ENCODE measurements at places on chromosomes 2 and 18.

DNA sequence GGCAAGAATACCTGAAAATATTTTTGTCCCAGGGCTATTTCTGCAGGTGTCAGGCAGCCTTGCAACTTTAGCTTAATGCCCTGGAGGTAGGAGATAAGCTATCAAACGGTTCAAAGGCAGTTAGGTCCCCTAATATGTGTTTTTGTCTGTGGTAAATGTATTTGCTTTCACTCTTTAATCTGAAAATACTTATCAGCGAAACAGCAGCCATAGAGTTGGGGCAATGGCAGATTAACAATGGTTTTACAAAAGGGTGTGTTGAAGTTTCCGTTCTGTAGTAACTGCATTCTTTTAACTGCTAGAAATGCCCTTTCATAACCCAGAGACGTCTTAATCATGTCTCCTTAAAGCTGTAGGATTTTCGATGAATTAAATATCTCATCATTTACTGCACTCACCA, 265.0 kb upstream of the TRIB2 start:
- DNase-seq = no peak

GRCh38 chr2:230153390-230153976, 66.3 kb downstream of the SP110 start:
- DNase-seq = no peak

DNA sequence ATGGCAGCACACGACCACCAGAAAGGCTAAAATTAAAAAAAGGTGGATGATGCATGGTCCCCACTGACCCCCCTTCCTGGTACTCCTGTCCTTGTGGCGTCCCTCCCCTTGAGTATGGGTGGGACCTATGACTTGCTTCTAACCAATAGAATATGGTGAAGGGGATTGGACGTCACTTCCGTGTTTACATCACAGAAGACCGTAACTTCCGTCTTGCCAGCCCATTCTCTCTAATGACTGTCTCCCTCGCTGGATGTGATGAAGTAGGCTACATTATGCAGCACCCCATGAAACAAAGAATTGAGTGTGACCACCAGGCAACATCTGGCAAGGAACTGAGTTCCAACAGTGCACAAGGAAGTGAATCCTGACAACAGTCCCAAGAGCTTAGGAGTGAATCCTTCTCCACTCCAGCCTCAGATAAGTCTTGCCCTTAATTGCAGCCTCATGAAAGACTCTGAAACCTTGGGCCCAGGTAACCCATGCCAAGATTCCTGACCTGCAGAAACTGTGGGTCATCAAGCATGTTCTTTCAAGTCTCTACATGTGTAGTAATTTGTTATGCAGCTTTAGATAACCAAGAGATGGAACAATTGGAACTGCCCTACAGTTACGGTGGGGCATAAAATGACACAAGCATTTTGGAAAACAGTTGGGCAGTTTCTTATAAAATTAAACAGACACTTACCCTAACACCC, 80.1 kb upstream of the NPAS2 start:
- no peak for DNase-seq

DNA sequence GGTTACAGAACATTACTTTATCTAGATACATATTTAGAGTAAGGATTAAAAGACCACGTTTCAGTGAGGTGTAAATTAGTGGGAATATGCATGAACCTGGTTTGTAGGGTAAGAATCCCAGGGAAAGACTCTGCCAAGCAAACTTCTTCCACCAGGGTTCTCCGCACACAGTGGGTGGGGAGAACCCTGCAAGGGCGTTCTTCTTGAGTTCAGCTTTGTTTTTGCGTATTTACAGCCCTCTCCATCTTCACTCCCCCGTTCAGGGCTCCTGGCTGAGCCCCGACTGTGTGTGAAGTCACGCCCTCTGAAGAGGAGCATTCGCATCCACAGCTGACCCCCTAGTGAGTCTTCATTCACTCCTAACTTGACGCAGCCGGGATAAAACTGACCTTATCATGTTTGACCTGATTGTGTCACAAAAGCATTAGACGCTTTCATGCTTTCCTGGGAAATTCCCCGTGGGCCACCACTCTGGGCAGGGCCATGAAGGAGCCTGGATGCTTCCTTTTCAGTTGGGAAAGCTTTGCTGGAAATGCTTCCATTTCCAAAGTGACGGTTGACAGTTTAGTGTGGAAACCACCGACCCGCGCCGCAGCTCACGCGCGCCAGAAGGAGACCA, 1.0 kb downstream of the ALKAL2 start:
- no peak for DNase-seq

DNA sequence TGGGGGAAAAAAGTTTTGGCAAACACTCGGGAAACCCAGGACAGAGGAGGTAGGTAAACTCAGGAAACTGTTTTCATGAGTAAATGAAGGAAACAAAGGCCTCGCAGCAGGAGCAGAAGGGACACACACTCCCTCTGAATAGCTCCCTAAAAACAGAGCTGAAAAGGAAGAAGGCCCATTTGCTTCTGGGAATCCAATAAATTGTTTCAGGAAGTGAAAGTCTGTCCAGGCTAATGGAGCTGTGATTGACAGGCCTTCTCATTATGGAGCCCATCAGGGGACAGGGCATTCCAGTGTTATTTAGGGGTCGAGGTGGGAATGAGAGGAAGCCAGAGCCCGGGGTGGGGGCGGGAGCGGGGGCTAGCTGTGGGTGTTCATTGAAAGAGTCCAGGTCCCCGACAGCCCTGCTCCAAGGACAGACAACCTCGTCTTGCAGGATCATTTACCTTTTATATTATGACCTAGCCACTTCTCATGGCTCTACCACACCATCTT, 81.2 kb downstream of the GBX2 start:
- DNase-seq = no peak

GRCh38 chr2:66854298-66854697, 419.4 kb downstream of the MEIS1 start:
- DNase-seq = no peak

- DNase-seq = no peak
These were observed 270.0 kb downstream of the CYRIA start for GRCh38 chr2:16395601-16396000.

DNA sequence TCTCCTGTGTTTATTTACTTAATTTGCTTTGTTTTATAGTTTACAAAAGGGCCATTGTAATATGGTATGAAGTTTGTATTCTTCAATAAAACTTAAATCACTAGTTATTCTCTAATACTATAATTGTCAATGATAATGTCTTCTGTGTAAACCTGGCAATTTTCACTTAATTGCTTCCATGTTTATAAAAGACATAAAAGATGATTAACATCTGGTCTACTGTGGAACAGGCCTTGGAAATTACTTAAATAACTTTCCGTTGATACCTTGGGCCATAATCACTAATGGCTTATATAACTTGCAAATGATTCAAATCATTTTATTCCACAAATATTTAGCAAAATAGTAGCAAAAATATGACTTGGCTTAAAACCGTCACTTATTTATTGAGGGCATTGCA, 743.8 kb downstream of the DSC3 start:
- no peak for DNase-seq

DNA sequence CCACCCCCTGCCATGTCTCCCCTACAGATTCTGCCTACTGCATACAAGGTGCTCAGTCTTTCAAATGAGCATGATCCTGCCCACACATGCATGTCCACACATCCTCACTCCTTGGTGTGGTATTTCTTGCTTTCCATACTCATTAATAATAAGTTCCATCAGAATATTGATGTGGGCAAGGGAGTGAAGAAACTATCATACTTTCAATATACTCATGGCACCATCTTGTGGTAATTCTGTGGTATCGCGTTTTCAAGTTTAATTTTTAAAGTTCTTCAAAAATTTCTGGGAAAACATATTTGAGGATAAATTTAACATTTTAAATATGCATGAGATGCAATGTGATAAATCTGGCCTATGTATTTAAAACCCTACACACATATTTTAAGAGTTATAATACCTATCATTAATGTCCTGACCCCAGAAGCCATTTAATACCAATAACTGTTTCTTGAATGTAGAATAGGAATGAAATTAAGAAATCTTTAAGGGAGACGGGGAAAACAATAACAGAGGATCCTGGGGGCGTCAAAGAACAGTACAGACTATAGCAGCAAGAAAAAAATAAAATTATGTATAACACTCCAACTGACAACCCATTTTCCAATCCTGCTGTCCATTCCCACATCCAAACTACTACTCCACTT, 110.1 kb downstream of the ZNF385B start:
- peak; percentile 43 for DNase-seq

- DNase-seq = no peak
These were observed 22.7 kb upstream of the ZBTB14 start for GRCh38 chr18:5318061-5318700.

- DNase-seq = peak; percentile 15
These were observed 58.8 kb upstream of the TTN start for GRCh38 chr2:178865999-178866398.

- no peak for DNase-seq
These were observed 2.6 kb upstream of the UBE2F start for GRCh38 chr2:237964194-237964577.

- peak; percentile 44 for DNase-seq
These were observed 22.9 kb upstream of the NCKAP5 start for GRCh38 chr2:133591164-133591563.

GRCh38 chr2:168907940-168908662, 7.0 kb downstream of the G6PC2 start:
- no peak for DNase-seq

- no peak for DNase-seq
These were observed 101.5 kb upstream of the NFATC1 start for GRCh38 chr18:79294235-79294634.

- DNase-seq = peak; percentile 1
These were observed 458.7 kb upstream of the HNRNPA3 start for GRCh38 chr2:176753752-176754474.

GRCh38 chr2:27082773-27083409, 3.7 kb upstream of the KHK start:
- DNase-seq = no peak

DNA sequence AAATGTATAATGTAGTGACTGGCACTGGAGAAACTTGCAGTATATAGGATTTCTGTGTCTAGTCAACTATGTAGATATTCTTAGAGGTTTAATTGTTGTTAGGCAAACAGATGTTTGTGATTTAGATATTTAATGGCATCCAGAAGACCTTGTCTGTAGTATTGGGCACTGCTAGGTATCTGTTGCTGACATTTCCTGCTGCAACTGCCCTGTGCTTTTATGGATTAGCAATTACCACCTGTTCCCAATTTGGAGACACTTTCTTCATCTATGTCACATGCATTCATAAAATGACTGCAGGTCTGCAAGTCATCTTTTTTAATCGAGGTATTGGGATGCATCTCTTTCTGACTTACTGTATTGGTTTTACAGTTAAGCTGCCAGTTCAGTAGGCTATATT, 71.3 kb downstream of the ITGA4 start:
- no peak for DNase-seq

DNA sequence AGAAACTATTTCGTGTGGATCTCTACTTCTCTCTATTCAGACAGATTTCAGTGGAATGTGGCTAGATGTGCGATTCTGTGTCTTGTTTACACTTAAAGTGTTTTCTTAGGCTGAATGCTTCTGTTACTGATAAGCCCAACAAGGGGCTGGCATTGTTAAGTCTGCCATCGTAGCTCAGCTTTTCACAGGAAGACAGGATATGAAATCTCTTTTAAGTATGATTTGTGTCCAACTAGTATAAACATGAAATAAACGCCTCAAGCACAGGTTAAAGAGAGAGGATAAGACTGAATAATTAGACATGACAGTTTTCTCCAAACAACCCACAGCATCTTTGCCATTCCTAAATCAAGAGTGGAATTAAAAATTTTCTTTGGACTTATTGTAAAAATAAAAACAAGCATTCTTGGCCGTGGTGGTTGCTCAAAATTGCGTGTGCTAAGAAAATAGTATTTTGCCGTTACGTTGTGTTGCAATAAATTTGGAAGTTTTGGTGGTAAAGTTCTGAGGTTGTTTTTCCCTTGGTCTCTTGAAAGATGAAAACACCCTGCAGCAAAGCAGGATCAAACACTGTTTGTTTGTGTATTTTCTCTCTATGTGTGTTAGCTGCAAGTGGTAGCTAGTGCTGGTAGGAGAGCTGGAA, 1.0 kb downstream of the VIT start:
- DNase-seq = no peak

DNA sequence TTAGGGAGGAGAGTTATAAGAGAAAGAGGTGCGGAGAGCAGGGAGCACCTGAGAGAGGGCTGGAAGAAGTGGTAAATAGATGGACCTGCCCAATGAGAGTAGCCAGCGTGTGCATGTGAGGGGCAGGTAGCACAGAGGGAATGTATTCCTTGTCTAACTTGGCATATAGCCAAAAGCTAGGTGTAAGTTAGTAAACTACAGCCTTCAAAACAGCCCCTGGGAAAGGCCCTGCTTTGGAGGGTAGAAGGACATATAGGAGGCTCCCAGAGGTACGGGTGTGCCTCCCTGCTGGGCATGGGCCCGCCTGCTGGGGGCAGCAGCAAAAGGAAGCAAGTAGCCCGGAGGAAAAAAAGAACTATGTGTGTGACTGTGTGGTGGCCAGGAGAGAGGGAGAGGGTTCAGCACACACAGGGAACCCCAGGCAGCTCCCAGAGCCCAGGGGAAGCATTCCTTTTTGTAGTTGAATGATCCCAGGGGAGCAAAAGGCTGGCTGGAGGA, 48.0 kb downstream of the TCF7L1 start:
- peak; percentile 4 for DNase-seq

DNA sequence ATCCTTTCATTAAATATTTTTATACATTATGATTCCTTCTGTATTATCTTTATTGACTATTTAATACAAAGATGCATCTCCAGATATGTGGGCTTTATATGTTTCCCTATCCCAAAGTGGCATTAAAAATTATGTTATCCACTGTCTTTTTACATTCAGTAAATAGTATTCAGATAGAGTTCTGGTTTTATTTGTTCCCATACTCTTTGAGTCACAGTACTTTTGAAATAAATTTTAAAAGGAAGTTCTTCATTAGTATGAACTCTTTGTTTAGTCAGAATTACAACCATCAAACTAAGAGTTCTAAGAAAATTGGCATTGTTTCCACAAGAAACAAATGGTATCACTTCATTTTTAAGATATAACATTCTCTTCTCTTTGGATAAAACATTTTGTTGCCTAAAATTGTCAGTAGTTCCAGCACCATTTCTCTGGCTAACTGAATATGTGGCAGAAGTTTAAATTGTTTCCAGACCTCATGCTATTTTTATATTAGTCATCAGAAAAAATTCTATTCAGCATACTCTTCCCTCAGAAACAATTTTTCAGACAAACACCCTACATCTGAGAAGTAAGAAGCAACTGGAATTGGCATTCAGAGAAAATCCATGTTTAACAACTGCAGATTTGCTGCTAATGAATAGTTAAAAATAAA, 88.5 kb upstream of the COL5A2 start:
- no peak for DNase-seq

DNA sequence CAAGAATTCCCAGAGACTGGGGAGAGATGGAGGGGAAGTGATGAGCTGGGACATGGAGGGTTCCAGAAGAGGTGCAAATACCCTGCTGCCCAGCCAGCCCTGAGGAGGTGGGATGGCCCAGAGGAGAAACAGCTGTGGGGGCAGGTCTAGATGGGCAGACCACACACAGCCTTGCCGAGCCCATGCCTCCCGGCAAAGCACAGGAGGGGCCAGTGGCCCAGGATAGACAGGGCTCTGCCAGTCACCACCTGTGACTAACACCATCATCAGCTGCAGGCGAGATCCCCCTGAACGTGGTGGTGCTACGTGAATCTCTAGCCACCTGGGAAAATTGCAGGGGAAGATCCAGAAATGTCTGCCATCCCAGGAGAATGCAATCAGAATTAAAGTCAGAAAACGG, 39.4 kb downstream of the SCTR start:
- no peak for DNase-seq

All from NCI-H446 (cell line).